Adrenal gland (tissue), 19 donors: ENCODE measurements at places on chromosomes 12 and 14. TPM values are rescaled to one million over a fixed set of nuclear protein-coding genes. Genes with fewer than 3 reads are reported as not detected.

- DNase-seq: peak; percentile 66
These were observed 610 bp downstream of the C14orf132 start for GRCh38 chr14:96039633-96040311.

DNA sequence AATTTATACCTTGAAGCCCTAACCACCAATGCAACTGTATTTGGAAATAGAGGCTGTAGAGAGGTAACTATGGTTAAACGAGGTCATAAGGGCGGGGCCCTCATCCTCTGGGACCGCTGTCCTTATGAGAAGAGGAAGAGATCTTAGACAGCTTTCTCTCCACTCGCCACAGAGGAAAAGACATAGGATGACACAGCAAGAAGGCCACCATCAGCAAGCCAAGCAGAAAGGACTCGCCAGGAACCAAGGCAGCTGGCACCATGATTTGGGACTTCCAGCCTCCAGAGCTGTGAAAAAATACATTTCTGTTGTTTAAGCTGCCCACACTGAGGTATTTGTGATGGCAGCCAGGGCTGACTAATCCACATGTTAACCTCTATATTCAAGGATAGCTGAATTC is 30.4 kb upstream of the BCAT1 start:
- no peak for DNase-seq

Gene CACNB3
- 11.0 TPM for total RNA-seq

- DNase-seq: peak; percentile 85
These were observed 103.3 kb upstream of the CCDC175 start for GRCh38 chr14:59679872-59680271.

- no peak for DNase-seq
These were observed 230.2 kb downstream of the BCL11B start for GRCh38 chr14:99041820-99042174.

Gene HSP90AA1
- total RNA-seq: 355 TPM

DNA sequence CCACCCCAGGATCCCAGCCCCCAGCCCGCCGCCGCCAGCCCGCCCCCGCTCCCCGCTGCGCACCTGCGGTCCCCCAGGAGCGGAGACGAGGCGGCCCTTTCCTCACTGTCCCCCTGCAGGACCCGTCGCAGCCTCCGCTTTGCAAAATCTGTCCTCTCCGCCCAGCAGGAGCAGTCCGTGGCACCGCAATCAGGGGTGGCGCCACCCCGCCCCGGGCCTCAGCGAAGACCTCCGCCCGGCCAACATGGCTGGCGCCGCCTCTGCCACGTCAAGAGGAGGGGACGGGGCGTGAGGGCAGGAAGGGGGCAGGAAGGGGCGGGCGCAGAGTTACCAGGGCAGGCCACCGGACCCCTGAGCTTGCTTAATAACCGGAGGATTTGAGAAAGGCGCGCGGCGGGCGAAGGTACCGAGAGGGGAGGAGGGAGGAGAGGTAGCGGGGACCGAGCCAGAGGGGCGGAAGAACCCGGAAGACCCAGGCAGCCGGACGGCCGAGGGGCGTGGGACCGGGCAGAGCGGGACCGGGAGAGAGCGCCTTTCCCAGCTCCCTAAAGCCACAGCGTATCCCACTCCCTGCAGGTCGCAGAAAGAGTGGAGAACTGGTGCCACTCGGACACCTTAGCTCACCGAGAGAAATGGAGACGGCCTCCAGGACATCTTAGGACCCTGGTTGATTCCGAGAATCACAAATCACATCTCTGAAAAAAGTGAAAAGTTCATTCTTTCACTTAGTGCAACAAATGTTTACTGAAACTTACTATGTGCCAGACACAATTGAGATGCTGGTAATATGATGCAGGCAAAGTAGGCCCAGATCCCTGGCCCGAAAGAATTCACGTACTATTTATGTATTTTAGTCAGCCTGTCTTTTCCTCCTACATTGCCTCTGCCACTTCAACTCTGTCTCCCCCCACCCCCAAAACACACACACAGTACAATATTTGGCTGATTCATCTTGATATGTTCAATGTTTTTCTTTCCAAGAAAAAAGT is at the start of gene SEC23A:
SEC23A (minus strand) TSS at position 267 of the 989 bp plus-strand sequence. CDS start 7,117 bp downstream, outside the sequence.
- peak; percentile 92 for DNase-seq

DNA sequence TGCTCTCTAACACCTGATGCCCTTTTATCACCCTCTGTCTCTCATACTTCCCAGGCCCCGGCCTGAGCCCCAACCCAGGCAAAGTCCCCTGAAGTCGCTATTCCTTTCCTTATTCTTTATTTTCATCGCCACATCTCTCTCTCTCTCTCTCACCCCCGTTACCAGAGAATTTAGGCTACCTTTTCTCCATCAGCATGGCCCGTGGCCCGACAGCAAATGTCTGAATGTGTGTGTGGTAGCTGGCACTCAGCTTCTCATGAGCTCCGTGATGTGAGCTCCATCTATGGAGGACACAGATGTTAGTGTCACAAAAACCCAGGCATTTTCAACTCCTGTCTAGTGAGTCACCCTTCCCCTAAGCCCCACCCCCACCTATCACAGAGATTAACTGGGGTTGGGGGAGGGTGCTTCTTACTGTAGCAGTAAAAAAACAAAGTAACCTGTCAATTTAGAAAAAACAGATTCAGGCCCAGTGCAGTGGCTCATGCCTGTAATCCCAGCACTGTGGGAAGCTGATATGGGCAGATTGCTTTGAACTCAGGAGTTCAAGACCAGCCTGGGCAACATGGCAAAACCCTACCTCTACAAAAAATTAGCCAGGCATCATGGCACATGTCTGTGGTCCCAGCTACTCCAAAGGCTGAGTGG is 53.8 kb downstream of the VCPKMT start:
- DNase-seq: peak; percentile 74

GRCh38 chr14:105945896-105946295 is 419.5 kb downstream of the TMEM121 start:
- DNase-seq: no peak

DNA sequence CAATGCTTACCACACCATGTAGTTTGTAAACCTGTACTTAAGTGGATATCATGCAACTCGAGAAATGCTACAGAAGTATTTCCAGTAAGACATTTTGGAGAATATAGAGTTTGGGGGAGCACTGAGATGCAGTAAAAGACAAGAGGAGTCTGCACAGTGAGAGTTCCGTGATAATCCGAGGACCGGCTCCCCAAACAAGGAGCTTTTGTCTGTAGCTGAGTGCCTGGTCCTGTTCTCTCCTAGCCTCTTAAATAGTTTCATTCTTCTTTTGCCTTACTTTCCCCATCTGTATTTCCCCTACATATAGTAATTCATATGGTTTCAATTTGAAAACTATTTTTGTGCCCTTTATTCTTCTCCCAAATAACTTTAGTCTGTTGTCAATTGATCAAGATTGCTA is 364.1 kb downstream of the EGLN3 start:
- DNase-seq: no peak

DNA sequence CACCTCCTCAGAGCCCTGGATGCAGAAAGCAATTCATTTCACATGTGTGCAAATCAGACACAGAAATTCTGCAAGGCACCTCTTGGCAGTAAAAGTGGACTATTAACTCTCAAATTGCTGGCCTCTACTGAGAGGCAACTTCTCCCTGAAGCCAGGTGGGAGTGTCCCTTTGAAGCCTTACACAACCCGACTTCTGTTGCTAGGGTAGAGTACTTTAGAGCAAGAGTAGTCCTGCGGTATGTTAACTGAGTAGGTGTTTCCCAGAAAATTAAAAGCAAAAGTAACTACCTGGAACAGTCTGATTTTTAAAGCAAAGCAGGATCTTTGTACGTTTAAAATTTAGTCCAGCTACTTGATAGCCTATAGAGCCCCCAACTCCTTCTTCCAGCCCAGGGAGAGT is 483.4 kb downstream of the DIO2 start:
- no peak for DNase-seq

GRCh38 chr12:53340398-53340797 is 4.2 kb upstream of the SP7 start:
- no peak for DNase-seq

GRCh38 chr14:101233808-101234207 is 327.5 kb upstream of the DIO3 start:
- DNase-seq: no peak

DNA sequence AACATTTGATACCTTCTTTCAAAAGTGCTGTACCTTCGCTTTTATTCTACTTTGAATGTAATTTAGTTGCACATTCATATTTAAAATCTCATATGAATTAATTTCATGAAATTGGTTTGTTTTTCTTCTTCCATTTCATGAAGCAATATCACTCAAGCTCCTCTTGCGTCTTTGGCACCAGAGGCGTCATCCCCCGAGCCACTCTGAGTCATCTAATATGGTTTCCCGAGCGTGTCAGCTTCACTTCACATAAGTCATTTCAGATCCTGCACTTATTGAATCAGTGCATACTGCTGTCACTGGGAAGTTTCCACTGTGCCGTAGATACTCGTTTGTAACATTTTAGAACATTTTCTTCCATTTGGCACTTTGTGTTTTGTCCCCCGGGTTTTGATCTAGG is 105.6 kb downstream of the SLC25A47 start:
- no peak for DNase-seq

GRCh38 chr12:89664441-89664840 is 44.2 kb downstream of the ATP2B1 start:
- no peak for DNase-seq

- DNase-seq: no peak
These were observed 5.9 kb downstream of the SERPINA6 start for GRCh38 chr14:94317259-94317658.
